ENCODE measurements at places on chromosomes 12 and 14.

- DNase-seq, result no peak
These were observed 311.0 kb upstream of the RGS6 start for GRCh38 chr14:71621276-71621675.

DNA sequence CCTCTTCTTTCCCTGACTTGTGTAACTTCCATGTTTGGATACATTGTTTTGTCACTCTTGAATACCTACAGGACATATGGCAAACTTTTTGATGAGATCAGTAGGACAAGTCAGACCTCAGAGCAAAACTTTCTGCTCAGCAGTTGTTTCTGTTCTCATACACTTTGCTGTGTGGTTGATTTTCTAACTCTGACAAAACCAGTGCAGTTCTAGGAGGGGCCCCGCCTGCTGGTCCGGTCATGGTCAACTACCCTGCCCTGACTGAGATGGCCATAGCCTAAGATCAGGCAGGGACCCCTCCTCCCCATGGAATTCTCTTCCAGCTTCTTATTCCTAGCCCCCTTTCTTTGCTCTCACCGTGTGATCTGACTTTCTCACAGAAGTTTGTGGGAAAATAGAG is 92.8 kb downstream of the OTOGL start:
- no peak for DNase-seq

DNA sequence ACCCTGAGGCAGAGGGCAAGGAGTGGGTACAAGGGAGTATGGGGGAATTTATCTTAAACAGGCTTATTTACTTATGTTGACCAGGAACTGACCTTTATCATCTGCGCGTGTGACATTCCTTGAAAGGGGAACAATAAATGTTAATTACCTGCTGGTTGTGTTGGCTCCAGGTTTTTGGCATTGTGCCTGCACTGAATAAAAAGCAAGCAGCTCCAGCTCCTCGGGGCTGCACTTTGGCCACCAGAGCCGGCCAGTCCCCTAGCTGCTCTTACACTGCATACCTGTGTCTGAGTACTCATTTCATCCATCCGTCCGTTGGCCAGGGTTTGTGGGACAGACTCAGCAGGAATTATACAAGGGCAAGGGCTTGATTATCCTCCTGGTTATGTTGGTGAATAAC is 68.8 kb upstream of the GTF2A1 start:
- no peak for DNase-seq

DNA sequence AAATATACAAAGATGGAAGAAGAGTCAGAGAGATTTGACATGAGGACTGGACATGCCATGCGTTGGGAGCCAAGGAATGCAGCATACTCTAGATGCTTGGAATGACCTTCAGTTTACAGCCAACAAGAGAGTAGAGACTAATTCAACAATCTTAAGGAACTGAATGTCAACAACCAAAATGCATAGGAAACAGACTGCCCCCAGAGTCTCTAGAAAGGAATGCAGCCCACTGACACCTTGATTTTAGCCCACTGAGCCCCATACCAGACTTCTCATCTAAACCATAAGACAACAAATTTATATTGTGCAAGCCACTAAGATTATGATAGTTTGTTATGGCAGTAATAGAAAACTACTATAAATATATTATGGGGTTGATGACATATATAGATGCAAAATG is 611.2 kb downstream of the RPS29 start:
- no peak for DNase-seq

- no peak for DNase-seq
These were observed 3.6 kb upstream of the CFAP73 start for GRCh38 chr12:113145720-113146551.

DNA sequence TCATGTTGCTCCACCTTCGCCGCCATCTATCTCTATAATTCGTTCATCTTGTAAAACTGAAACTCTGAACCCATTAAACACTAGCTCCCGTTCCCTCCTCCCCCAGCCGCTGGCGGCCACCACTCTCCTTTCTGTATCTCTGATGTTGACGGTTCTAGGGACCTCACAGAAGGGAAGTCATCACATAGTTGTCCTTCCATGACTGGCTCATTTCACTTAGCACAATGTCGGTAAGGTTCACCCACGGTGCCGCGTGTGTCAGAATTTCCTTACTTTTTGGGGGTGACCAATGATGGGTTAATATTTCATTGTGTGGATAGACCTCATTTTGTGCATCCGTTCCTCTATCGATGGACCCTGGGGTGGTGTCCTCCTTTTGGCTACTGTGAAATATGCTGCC is 2.0 kb upstream of the CACNA2D4 start:
- DNase-seq, result no peak

- no peak for DNase-seq
These were observed 74.6 kb upstream of the TBX5 start for GRCh38 chr12:114480337-114481199.

GRCh38 chr12:66709457-66709773 is 30.5 kb upstream of the GRIP1 start:
- DNase-seq, result no peak

DNA sequence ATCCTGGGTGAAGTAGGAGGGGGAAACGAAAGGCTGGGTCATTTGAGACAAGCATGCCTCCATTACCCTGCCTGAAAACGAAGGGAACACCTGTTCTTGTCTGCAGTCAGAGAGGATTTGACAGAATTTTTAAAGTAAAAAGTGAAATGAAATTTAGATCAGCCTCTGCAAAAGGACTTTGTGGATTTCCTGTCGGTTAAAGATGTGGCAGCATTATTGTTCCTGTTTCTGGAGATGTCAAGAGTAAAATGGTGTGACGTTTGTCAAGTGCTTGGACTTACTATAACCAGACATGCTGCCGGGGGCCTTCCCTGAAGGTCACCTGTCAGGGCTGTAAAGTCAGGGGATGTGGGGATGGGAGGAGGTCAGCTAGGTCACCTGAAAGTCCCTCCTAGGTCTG is 32.0 kb downstream of the NRXN3 start:
- DNase-seq, result no peak

DNA sequence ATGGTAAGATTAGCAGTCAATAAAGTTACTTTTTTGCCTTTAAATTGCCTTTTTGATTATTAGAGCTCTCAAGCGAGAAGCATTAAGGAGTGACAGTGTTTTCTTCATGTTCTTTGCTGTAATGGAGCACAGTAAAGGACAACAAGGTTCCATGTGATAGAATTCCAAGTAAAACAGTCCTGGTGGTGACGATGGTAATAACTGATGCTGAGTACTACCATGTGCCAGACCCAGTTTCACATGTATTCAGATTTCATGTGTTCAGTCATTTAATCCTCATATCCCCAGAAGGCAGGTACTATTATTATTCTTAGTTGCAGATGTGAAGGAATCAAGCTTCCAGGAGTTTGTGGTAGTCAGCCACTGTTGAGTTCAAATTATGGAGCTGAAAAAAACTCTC is 79.0 kb downstream of the FRMD6 start:
- no peak for DNase-seq

DNA sequence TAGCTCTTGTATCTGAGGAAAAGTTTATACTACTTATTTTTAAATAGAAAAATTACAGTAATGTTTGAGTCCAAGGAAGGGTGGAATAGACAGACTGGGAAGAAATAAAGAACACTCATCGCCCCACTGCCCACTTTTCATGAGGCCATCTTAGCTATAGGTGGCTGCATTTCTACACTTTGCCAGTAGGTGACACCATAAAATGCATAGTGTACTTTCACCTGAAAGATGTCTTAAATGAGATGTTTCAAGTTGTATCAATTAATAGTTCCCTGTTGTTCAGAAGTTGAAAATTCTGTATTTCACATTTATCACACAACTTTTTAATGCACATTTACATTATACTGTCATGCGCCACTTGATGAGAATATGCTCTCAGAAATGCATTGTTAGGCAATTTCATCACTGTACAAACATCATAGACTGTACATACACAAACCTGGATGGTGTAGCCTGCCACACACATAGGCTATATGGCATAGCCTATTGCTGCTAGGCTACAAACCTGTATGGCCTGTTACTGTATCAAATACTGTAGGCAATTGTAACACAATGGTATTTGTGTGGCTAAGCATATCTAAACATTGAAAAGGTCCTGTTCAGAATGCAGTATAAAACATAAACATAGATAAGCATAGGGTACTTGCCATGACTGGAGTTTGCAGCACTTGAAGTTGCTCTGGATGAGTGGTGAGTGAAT is 27.6 kb downstream of the PMCH start:
- DNase-seq, result no peak

DNA sequence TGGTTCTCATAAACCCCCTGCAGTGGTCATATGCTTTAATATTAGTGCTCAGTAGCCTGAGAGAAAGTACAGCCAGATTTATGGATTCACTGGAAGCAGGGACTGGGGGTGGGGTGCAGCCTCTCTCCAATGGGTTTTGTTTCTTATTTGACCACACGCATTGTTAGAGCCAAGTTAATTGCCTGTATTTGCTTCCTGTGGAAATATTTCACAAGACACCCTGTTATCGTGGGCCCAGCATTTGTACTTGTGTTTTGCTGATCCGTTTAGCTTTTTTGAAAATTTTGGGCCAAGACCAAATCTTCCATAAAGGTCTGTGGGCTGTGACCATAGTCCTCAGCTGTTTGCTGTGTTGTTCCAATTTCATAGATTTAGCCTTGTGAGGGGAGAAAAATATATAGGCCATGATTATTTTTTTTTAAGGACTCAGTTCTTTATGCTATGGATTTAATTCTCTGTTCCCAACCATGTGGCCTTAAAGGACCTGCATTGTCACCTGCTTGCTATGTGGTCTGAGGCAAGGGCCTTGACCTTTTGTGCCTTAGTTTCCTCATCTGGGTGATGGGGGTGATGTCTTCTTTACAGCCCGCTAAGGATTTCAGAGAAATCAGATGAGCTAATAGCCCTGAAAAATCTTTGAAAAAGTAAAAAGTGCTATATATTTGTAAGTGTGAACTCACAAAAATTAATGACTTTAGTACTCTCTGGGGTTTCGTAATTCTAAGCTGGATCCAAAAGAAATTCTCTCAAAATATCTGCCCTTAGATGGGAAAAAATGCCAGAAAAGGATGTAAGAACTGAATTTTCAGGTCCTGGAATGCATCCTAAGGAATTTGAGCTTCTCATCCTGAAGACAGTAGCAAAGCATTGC is 370.2 kb downstream of the DPF3 start:
- DNase-seq, result no peak

Data from NCI-H2171 (cell line).